ENCODE measurements at places on chromosomes 16 and 17.

GRCh38 chr17:66268247-66268927, 34.0 kb upstream of the PRKCA start:
- DNase-seq, result no peak

- no peak for DNase-seq
These were observed 1.2 kb downstream of the NPTX1 start for GRCh38 chr17:80474961-80475909.

GRCh38 chr17:45363498-45363897, 46.7 kb upstream of the MAP3K14 start:
- no peak for DNase-seq

GRCh38 chr17:69511250-69511649, 96.8 kb downstream of the MAP2K6 start:
- no peak for DNase-seq

GRCh38 chr16:73113336-73113735, 65.4 kb upstream of the ZFHX3 start:
- no peak for DNase-seq

GRCh38 chr17:49727380-49727779, 19.6 kb upstream of the SLC35B1 start:
- DNase-seq, result no peak

DNA sequence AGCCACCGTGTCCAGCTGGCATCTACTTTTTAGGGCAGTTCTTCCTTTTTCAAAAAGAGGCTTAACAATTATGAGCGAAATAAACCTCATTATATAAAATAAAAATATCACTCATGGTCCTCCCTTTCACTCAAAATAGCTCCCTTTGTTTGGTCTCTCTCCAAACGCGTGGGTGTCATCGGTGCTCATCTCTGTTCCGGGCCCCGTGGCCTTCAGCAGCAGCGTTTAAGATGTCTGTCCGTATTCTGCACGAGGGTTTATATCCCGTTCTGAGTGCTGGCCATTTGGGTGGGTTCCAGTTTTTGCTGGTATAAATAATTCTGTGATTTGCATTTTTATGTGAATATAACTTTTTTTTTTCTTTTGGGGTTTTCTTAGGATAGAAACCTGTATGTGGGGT, 33.4 kb downstream of the PRMT7 start:
- no peak for DNase-seq

GRCh38 chr16:57771141-57771785, 31.0 kb downstream of the KIFC3 start:
- DNase-seq, result no peak

GRCh38 chr17:14296166-14296910, 4.5 kb upstream of the HS3ST3B1 start:
- DNase-seq, result no peak

DNA sequence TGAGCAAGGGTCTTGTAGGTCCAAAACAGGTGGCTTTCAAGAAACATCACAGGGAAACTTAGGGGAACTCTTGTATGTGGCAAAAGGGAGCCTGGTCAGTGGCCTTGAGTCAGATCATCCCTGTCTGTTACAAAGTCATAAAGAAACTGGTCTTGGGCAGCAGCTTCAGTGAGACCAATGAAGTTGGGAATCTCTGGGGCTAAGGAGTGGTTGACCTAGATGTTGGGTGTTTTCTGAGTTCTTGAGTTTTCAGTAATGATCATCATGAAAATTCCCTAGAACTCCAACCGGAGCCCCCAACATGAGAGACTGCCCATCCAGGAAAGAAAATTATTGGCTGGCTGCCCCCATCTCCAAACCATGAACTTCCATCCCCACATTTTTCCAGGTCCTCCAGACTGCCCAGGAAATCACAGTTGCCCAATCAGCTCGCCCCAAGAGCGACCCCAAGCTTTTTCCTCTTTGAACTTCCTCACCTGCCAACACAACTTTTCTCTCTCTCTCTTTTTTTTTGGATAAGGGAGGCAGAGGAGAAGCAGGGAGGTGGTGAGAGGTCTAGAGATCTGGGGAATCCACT, 3.9 kb downstream of the CCR7 start:
- DNase-seq, result no peak

DNA sequence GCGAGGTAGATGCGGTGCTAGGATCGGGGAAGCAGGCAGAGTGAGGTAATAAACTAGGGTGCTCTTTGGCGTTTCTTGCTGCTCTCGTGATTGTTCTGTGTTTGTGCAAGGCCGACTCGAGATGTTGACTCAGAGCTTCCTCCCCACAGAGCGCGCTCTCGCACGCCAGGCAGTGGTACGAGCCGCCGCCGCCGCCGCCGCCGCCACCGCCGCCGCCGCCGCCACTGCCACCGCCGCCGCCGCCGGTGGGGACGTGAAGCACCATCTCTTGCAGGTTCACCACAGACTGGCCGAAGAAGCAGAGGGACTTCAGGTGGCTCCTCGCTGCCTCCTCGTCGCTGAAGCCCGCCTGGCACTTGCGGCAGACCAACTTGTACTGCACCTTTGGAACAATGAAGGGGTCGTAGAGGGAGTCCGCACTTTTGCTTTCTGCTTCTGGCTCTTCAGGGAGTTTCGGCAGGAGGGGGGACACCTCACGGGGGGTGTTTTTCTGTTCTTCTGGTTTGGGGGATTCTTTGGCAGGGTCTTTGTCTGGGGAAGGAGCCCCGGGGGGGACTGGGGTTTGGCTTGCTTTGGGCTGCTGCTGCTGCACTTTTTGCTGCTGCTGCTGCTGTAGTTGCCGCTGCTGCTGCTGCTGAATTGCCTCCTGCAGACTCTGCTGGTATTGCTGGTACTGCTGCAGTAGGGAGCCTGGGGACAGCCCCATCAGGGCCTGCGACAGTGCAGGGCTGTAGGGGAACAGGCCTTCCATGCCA, 260.2 kb downstream of the ZFHX3 start:
- DNase-seq, result no peak

DNA sequence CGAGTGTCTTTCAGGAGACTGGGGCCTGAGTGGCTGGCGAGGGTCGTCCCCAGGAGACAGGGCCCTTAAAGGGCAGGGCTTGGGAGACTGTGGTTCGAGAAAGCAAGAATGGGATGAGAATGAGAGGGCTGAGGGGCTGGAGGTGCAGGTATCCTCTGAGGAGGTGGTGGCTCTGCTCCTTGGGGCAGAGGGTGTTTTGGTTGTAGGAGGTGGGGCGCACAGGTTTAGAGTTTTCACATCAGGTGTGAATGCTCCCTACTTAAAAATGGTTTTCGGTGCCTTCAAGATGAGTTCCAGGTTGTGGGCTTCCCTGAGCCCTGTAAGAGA, 430 bp downstream of the BCAS3 start:
- DNase-seq, result no peak

GRCh38 chr17:79922798-79923197, 83.6 kb upstream of the CBX4 start:
- no peak for DNase-seq

- DNase-seq, result no peak
These were observed 101.2 kb downstream of the SSH2 start for GRCh38 chr17:29828676-29829284.

GRCh38 chr16:11131706-11132105, 124.3 kb downstream of the SOCS1 start:
- DNase-seq, result no peak

DNA sequence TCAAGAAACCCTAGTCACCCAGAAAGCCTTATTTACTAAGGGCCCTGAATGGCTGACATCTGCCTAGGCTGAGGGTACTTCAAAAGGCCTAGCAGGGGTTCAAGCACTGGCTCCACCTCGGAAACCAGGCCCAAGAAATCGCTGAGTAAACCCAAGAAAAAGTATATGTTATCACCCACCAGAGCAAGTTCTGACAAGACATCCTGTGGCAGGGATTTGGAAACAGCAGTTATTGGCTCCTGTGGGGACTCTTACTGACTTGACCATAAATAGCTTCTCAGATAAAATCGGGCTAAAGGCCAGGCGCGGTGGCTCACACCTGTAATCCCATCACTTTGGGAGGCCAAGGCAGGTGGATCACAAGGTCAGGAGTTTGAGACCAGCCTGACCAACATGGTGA, 12.2 kb downstream of the ATP6V0D1 start:
- no peak for DNase-seq

DNA sequence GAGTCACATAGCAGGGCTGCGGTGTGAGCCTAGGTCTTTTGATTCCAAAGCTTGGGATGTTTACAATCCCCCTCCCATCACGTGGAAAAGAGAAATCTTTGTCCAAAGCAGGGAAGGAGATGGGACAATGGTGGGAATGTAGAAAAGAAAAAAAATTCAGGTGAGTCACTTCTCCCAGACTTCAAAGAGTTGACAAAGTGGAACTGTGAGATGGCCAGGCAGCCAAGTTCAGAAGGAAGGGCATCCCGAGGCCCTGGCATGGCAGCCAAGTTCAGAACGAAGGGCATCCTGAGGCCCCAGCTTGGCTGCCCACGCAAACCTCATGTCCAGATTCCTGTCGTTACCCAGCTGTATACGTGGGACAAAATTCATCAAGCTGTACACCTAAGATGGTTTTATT, 47.5 kb downstream of the FOXL1 start:
- no peak for DNase-seq

DNA sequence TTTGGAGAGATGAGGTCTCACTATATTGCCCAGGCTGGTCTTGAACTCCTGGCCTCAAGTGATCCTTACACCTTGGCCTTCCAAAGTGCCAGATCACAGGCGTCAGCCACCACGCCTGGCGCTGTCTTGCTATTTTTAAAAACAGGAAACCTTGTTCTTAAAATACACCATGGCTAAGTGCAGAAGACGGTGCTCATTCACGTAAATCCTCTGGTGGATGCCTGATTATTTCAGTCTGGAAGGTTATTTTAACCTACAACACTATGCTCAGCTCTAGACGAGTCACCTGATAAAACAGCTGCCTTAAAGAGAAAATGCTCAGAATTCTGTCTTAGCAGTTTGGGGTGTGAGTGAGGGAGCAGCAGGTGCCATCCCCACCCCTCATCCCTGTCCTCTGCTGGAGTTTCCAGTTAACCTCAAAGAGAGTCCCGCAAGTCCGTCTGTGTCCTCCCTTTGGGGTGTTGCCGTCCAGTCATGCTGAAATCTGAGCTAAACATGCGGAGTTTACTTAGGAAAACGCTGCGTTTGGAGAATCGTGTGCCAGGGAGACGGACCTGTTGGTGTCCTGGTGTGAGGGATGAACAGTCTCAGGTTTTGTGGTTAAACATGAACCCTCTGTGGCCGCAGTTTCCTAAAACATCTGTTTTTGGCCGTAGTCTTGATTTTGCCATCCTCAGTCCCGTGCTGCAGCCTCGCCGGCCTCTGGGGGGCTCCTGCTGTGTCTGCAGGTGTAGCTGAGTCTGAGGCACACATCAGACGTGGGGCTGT, 17.1 kb downstream of the SPG7 start:
- no peak for DNase-seq

DNA sequence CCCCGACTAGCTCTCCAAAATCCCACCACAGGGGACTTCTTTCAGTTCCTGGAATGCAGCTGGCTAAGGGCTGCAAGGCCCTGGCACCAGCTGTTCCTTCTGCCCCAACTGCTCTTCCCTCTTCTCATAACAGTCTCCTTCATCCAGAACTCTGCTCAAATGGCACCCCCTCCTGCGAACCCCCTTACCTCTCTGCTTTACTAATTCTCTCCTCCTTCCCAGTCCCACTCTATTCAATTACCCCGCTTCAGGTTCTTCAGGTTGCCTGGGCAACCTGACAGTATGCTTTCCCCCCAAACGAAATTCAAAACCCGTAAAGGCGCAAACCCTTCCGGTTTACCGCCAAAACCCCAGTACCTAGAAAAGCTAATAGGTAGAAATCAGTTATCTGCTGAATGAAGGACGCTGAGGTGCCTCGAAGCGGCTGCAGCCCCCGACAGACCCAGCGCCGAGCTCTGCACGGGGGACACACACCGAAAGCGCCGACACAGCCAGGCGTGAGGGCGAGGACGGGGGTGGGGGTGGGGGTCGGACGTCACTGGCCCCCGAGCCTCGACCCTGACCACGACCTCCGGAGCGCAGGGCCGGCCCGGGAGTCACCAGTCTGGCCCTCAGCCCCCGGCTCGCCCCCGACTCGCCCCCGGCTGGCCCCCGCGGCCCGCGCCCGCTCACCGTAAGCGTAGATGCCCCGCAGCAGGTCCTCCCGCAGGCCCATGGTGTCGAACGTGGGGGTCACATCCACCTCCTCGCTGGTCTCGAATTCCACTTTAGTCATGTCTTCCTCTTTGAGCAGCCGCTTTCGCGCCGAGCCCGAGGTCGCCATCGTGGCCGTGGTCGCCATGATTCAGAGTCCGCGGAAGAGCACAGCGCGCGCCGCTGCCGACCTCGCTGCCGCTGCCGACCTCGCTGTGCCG, 550 bp downstream of the EIF4A3 start:
- no peak for DNase-seq
